ENCODE measurements at places on chromosomes 5 and 9. TPM values are rescaled to one million over a fixed set of nuclear protein-coding genes. Genes with fewer than 3 reads are reported as not detected.
A peak's percentile ranks its signal among the peaks of the same experiment; 100 is the strongest.

SPINK6 gene
- 0.52 TPM for total RNA-seq

LCP2 gene
- not detected for total RNA-seq

PELO gene
- 26.2 TPM for total RNA-seq

TEK gene
- total RNA-seq = not detected

DNA sequence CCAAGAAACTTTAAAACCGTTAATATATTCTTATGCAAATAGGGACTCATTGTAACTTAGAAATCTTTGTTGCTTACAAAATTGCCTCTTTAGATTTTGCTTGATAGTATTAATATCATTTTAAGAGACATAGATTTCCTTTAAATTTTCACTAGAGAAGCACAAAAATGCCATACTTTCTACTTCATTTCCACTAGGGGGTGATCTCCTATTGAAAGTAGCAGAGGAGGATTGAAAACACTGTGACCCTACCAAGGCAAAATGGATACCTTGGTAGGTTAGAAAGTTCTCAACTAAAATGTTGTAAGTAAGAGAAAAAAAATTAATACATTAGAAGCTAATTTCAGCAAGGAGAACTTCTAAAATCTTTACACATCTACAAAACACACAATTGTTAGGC lies 204.9 kb downstream of the CHSY3 start:
- peak; percentile 63 for DNase-seq

DNA sequence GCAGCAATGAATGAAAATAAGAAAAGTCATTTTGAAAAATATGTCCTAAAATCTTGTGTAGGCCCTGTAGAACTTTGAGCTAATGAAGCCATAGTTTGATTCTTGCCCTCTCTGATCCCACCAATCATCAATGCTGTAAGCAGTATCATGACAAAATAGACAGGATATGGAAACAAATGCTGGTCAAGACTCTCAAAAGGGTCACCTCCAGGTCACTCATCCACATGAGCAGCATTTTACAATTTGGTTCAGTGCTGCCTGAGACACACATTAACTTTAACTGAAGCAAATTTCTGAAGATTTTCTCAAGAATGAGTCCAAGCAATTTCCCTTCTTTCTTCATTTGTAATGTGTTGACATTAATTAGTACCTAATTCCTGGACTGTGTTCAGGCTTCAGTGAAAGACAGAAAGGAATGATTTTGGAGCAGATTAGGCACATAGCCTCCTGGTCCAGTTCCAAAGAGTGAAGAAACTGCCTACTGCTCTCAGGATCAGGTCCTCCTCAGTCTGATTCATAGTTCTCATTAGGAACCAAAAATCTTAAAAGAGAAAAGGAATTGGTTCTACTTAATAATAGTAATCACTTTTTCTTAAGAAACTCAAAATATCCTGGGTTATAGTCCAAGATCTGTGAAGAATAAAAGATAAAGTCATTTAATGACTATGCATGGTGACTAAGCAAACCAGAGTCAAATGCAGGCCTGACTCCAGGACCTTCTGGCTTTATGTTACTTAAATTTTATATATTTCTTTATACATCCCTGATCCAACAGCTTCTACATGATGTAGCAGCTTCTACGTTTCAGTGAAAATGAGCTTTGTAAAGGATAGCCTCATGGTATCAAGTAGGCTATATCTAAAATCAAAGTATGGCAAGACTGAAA lies 192.1 kb upstream of the RGMB start:
- DNase-seq = no peak

- no peak for DNase-seq
Measured at GRCh38 chr9:128943832-128944620, 3.4 kb downstream of the DOLK start.

GRCh38 chr9:137919649-137920141 lies 42.1 kb downstream of the CACNA1B start:
- DNase-seq = no peak

- DNase-seq = no peak
Measured at GRCh38 chr9:16871336-16872151, 1.1 kb upstream of the BNC2 start.

- DNase-seq = no peak
Measured at GRCh38 chr5:107887166-107887943, 216.6 kb upstream of the EFNA5 start.

GRCh38 chr5:81849770-81850367 lies 99.0 kb upstream of the SSBP2 start:
- no peak for DNase-seq

- no peak for DNase-seq
Measured at GRCh38 chr5:98415663-98416062, 357.8 kb upstream of the RGMB start.

- no peak for DNase-seq
Measured at GRCh38 chr9:16281707-16282106, 588.8 kb downstream of the BNC2 start.
